Endodermal cell (in vitro differentiated cells): ENCODE measurements at places on chromosomes 6 and 20. TPM values are rescaled to one million over a fixed set of nuclear protein-coding genes. Genes with fewer than 3 reads are reported as not detected.
A peak's percentile ranks its signal among the peaks of the same experiment; 100 is the strongest.

Gene TREML2
- not detected in 3 replicates for total RNA-seq

GRCh38 chr20:9143926-9144325 is 75.0 kb downstream of the PLCB4 start:
- H3K27me3 ChIP-seq = no peaks in the 10 kb centered on the region
- no peaks in the 10 kb centered on the region for H3K4me1 ChIP-seq
- no peaks in the 10 kb centered on the region for H3K36me3 ChIP-seq
- no peak overlapping the region for H3K27ac ChIP-seq

DNA sequence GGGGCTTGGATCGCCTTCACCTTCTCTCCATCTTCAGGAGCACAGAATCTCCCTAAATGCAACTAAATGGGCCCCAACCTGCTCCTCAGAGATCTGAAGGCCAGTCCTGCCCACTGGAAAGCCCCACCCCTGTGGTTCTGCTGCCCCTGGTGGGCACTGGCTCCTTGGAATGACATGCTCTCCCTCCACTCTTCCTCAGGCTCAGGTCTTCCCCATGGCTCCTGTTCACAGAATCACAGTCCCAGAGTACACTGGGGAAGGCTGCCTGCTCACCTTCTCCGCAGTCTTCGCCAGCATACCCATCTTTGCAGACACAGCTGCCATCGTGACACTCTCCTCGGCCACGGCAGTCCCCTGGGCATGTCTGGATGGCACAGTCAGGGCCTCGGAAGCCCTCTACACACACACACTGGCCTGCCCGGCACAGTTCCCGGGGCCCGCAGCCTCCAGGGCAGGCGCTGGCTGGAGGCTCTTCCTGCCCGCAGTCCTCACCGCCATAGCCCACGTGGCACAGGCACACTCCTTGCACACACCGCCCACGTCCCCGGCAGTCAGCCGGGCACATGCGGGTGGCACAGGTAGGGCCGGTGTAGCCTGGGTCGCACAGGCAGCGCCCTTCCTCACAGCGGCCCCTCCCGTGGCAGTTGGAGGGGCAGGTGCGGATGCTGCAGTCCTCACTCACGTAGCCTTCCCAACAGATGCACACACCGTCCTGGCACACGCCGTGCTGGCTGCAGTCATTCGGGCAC is 13.6 kb downstream of the TNXB start:
- DNase-seq = no peak
- no peak overlapping the region for H3K4me3 ChIP-seq
- H3K4me1 ChIP-seq = peaks cover 7% of the 10 kb centered on the region
- no peaks in the 10 kb centered on the region for H3K36me3 ChIP-seq
- peaks cover 63% of the 10 kb centered on the region for H3K27me3 ChIP-seq
- H3K27ac ChIP-seq = no peak overlapping the region

Gene OR2H2
- total RNA-seq = not detected in 3 replicates

DNA sequence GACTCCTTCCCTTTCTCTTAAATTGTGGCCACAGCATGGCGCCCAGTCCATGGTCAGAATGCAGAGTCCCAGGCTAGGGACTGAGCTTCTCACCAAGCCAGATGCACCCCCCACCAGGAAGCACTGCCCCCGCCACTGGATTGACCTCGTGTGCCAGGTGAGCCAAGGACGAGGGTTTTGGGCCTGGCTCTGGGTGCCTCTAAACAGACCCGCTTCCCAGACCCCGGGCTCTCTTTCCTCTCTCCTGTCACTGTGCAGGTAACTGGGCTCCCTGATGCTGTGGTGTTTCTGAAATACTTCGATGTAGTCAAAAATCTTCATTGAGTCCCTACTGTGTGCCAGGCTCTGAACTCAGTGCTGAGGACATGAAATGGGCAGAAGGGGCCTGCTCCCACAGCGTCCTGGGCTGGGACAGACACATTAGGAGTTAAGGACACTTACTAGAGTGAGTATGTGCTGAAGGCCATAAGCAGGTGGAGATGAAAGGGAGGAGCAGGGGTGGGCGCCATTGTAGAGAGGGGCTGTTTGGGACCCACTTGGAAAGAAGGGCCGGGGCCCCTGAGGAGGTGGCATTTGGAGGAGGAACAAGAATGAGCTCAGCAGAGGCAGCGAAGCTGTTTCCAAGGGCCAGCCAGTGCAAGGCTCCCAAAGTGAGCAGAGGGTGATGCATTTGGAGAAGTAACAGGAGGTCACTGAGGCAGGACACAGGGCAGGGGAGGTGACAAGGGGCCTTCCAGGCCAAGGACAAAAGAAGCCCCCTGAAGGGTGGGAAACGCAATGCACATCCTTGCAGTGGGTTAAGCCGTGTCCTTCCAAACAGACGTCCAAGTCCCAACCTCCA is 217.1 kb downstream of the ANKRD60 start:
- DNase-seq = peak; percentile 30
- no peak overlapping the region for H3K27ac ChIP-seq
- no peak overlapping the region for H3K4me3 ChIP-seq

Gene NOX3
- total RNA-seq = not detected in 2 replicates

Gene TMEM244
- not detected in 3 replicates for total RNA-seq

DNA sequence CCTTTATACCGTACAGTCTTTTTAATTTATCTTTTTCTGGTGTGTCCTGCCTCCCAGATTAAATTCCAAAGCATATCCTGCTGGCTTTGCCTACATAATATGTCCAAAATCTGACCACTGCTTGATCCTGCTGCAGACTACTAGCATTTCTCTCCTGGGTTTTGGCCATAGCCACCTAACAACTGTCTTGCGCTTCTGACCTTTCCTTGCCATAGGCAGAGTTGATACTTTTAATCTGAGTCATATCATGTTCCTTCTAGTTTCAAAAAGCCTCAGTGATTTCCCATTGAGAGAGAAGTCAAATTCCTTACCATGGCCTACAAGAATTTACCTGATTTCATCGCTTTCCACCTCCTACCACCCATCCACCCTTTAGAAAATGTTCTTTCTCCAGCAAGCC is 104.8 kb downstream of the BCKDHB start:
- H3K4me1 ChIP-seq = peaks cover 2% of the 10 kb centered on the region
- no peaks in the 10 kb centered on the region for H3K36me3 ChIP-seq

Gene RAET1G
- not detected in 2 replicates for total RNA-seq

- H3K36me3 ChIP-seq = peaks cover 16% of the 10 kb centered on the region
- no peak overlapping the region for H3K27ac ChIP-seq
- H3K27me3 ChIP-seq = no peaks in the 10 kb centered on the region
- no peaks in the 10 kb centered on the region for H3K4me1 ChIP-seq
Measured at GRCh38 chr6:108039681-108040080, 34.9 kb downstream of the OSTM1 start.

DNA sequence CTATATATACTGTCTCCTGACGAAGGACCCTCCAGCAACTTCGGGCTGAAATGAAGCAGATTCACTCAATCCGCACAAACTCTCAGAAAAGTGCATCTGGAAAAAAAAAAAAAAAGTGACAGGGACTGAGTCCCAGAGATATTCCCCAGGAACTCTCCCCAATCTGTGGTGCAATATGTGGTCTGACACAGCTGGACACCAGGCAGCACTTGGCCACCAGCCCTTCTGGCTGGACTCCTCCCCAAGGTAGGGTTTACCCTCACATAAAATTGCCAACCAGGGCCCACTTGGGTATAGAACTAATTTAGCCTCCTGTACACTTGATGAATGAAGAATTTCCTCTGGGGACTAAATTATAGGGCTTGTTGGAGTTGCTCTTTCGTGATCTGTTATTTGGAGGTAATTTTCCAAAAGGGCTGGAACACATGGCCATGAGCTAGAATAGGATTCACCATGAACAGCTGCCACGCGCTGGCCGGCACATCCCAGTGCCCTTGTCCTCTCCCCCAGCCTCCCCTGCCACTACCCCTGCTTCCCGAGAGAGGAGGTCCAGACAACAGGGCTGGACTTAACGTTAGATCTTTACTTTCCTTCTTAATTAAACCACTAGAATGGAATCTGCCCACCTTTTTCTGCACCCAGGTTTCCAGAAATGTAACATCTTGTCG is 379.2 kb downstream of the BMP2 start:
- DNase-seq = no peak
- H3K4me1 ChIP-seq = peaks cover 19% of the 10 kb centered on the region
- H3K36me3 ChIP-seq = no peaks in the 10 kb centered on the region
- H3K27me3 ChIP-seq = no peaks in the 10 kb centered on the region

DNA sequence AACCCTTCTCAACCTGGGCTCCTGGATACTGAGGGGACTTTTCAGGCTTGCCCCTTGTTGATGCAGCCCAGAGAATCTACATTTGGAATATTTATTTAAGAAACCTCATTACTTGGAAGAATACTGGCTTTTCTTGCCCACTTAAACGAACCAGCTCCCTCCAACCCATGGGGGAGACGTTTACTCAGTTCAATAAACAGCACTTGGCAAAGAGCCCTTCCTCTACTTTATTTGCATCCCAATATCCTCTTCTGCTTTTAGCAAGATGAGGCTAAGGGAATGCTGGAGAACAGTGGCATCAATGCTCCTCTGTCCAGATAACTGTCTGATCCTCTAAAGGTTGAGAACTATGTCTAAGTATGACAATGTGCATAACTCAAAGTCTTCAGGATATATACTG is 22.2 kb downstream of the PTPRK start:
- no peaks in the 10 kb centered on the region for H3K27me3 ChIP-seq
- no peak for DNase-seq
- peaks cover 10% of the 10 kb centered on the region for H3K4me1 ChIP-seq

- H3K4me3 ChIP-seq = no peak overlapping the region
- H3K27me3 ChIP-seq = no peaks in the 10 kb centered on the region
- no peak for DNase-seq
- peaks cover 11% of the 10 kb centered on the region for H3K4me1 ChIP-seq
Measured at GRCh38 chr6:37373822-37374471, 20.2 kb downstream of the RNF8 start.

Gene SLC35D3
- total RNA-seq = 0.15 TPM in 1 of 3 replicates, not detected in the others

DNA sequence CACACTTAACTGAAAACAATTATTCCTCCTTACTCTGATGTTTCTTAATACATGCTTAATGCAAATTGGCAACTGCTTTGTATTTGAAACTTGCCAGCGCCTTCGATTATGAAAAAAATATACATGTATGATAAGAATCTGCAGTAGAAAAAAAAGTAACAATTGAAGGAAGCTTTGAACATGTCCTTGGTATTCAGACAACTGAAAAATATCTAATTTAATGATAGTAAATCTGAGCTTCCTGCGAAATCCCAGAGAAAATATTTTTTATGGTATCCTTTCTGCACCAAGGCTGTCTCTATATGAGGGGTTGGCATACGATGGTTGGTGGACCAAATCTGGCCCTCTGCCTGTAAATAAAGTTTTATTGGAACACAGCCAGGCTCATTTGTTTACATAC is 186.2 kb downstream of the HDGFL1 start:
- no peak overlapping the region for H3K4me3 ChIP-seq
- H3K4me1 ChIP-seq = no peaks in the 10 kb centered on the region
- H3K27ac ChIP-seq = no peak overlapping the region
- DNase-seq = no peak
- H3K27me3 ChIP-seq = no peaks in the 10 kb centered on the region

DNA sequence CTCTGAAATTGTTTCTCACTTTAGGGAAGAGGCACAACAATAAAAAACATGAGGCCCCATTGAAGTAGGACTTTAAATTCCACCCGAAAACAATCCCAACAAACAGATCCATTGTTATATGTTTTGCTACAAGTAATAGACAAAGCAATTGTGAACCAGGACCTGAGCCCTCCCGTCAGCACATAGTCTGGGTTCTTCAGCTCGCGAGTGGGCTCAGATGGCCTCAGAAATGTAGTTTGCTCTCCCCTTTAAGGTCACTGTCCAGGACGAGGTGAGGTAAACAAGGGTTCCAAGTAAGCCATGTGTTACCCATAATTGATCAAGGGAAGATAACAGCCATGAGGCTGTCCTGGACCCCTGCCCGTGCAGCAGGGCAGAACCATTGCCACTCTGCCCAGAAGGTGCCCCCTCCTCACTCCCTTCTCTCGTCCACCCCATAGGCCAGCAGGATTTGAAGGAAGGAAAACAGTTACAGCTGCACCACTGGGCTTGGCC is 160.1 kb upstream of the QKI start:
- DNase-seq = no peak
- no peak overlapping the region for H3K27ac ChIP-seq
- H3K4me1 ChIP-seq = no peaks in the 10 kb centered on the region
- H3K4me3 ChIP-seq = no peak overlapping the region

DNA sequence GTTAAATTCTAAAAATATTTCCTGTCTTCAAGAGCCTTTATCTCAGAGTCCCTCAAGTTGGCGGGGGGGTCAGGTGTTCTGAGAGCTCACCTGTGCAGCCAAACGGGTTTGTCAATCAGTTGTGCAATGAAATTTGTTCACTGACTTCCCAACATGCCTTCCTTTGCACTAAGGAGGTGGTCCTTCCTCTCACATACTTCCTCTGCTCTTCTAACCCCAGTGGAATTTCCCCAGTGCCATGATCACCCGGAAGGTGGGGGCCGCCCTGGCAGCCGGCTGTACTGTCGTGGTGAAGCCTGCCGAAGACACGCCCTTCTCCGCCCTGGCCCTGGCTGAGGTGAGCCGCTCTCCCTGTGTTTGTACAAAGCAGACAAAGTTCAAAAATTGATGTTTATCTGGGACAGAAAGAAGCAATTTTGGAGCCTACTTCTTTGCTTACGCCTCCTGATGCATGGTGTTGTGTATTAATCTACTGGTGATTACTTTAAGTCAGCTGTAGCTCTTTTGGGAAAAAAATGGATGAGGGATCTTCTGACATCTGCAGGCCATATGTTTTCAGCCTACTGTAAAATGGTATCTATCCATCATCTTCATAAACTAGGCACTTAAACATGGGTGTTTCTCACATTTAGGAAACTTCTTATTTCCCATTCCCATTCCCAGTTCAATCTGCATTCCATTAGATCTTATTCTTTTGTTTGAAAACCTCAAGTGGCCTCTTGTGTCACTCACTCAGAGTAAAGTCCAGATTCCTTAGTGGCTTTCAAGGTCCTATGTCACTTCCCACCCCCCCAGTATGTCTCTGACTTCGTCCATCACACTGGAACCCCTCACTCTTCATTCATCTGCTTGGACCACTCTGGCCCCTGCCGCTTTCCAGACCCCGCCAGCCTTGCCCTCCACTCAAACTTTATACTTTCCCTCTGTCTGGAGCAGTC is 10.1 kb downstream of the ALDH5A1 start:
- H3K27ac ChIP-seq = no peak overlapping the region
- H3K27me3 ChIP-seq = no peaks in the 10 kb centered on the region
- no peaks in the 10 kb centered on the region for H3K4me1 ChIP-seq
- H3K4me3 ChIP-seq = no peak overlapping the region

- no peaks in the 10 kb centered on the region for H3K27me3 ChIP-seq
- H3K4me3 ChIP-seq = no peak overlapping the region
- no peaks in the 10 kb centered on the region for H3K4me1 ChIP-seq
- peak; percentile 2 for DNase-seq
Measured at GRCh38 chr6:85473748-85474147, 23.9 kb downstream of the NT5E start.

GRCh38 chr20:32555584-32555983 is 29.5 kb downstream of the NOL4L start:
- H3K27ac ChIP-seq = no peak overlapping the region
- no peaks in the 10 kb centered on the region for H3K27me3 ChIP-seq
- DNase-seq = no peak
- no peaks in the 10 kb centered on the region for H3K4me1 ChIP-seq
- H3K4me3 ChIP-seq = no peak overlapping the region
- H3K36me3 ChIP-seq = no peaks in the 10 kb centered on the region

Gene TPBG
- 35.2 to 41.5 TPM (median 39.1 TPM) in 3 replicates for total RNA-seq

GRCh38 chr6:29130644-29131043 is 22.8 kb downstream of the OR2J3 start:
- no peaks in the 10 kb centered on the region for H3K4me1 ChIP-seq
- DNase-seq = no peak
- no peaks in the 10 kb centered on the region for H3K27me3 ChIP-seq
- no peak overlapping the region for H3K27ac ChIP-seq
- no peaks in the 10 kb centered on the region for H3K36me3 ChIP-seq
